ENCODE measurements at places on chromosomes 1 and 21.

DNA sequence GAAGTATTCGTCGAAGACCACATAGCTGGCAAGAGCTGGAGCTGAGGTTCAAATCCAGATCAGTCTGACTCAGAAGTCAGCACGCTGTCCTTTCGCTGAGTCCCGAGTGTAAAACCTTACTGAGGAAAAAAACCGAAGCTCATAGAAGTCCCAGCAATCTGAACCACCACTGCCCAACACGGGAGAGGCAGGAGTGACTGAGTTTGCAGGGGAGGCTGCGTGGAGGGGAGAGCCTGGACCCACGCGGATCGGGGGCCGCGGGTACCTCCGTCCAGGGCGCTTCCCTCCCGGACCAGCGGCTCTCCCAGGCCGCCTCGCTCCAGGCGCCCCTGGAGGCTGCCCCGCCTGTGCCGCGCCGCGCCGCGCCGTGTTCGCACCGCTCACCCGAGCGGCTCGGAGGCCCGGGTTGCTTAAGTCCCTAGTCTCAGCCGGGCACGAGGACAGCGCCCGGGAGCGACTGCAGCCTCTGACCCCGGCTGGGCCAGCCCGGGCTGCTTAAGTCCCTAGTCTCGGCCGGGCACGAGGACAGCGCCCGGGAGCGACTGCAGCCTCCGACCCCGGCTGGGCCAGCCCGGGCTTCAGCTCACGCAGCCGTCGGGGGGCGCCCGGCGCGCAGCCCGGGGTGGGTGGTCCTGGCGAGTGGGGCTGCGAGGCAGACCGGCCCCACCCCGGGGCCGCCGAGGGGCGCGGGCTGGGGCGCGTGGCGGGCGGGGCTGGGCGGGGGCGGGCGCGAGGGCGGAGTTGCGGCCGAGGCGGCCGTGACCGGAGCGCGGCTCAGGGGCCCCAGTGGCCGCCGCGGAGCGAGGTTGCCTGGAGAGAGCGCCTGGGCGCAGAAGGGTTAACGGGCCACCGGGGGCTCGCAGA lies at the start of gene ADAMTSL4:
Gene ADAMTSL4, plus strand, starts transcription at position 777 of the 864 bp plus-strand sequence. CDS start 2,881 bp downstream, outside the sequence.
- no peak for DNase-seq

DNA sequence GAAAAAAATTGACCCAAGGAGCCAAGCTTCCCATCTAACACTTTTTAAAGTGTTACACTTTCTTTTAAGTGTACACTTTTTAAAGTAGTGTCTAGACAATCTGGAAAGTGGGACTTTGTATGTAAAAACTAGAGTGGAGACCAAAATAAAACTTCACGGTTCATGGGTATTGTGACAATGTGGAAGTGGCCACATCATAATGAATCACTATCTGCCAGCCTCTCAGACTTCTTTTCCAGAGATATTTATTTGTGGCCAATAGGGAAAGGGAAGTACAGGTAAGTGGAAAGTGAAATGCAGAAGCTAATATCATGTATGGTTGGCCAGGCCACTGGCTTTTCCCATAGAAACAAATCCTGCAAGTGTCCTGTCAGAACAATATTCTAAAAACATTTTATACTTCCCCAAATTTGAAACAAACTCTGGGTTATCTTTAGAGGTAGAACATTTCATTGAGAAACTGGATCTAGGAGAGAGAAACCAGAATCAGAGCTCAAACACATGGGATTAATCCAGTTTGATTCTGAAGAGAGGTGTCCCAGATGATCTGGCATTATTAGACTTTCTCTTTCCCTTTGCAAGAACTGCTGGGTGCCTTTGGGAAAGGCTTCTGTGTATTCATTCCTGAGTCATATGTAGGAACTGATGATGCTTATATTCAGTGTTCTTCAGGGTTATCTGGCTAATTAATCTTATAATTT lies 2.0 kb downstream of the TNFSF18 start:
- no peak for DNase-seq

GRCh38 chr1:117250061-117250606 lies 39.4 kb upstream of the VTCN1 start:
- DNase-seq = no peak

DNA sequence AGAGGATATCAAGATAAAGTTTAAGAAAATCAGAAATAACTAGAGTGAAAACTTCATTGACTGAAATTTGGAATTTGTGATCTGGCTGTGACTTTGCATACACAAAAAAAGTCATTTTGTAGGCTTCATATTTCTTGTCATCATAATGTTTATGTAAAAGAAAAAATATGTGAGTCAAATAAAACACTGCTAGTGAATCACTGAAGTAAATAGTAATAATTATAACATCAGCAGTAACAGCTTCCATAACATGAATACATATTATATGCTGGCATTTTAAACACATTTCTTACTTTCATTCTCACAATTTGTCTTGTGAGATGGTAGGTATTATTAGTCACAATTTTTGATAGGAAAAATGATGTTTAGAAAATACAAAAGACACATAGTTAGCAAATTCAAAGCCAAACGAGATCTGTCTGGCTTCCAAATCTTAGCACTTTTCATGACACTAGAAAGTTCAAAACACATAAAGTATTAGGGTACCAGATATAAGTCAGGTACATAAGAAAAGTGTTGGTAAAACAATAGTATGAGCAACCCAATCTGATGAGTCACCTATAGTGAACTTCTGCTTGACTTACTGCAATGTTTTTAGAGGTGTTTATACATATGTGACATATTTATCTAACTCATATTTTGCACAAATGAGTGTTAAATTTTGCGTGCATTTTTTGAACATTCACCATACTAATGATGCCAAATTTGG lies 241.0 kb upstream of the SNX7 start:
- peak; percentile 18 for DNase-seq

DNA sequence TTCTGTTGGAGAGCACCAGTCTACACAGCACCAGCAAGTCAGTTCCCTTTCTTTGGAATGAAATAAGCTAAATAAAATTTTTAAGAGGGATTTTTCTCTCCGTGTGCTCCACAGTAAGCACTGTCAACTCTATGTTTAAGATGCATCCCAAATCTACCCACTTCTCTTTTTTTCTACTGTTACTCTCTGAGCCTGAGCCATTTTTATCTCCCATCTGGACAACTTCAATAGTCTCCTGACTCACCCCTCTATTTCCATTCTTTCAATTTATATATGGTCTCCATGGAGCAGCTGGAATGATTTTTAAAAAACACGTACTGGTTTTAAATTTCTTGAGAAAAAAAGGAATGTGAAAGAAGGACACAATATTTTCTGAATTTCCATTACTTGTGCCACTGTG lies 24.7 kb upstream of the CCT8 start:
- no peak for DNase-seq

GRCh38 chr1:2132222-2133038 lies 62.1 kb downstream of the FAAP20 start:
- DNase-seq = peak; percentile 86

DNA sequence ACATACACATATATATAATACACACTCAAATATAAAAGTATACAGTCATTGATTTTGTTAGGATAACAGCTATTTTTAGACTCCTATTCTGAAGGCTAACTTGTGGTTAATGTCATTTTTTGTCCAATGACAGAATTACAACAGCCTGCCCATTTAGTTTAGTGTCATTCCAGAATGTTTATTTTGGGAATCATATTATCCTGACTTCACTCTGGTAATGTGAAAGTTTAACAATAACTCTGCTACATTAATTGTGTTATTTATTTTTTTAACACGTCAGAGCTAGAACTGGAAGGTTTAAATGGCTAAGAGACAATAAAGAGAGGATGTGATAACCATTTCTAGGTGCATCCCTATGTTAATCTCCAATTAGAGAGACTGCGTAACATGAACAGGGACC lies 648.1 kb downstream of the USP25 start:
- DNase-seq = no peak

DNA sequence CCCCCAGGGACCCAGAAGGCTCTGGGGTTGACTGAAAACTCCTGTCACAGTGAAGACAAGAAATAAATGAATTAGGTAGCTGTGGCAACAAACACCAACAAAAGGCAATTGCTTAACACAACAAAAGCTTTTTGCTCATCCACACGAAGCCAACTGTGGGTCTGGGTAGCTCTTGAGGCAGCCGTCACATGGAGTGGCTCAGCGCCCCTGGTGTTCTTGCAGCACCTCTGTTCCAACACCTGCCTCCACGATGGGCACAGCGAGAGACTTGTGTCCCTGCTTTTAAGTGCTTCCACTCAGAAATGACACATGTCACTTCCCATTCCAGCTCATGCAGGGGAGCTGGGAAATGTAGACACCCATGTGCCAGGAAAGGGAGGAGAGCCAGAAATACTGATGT lies 364.5 kb upstream of the DUSP10 start:
- DNase-seq = no peak

DNA sequence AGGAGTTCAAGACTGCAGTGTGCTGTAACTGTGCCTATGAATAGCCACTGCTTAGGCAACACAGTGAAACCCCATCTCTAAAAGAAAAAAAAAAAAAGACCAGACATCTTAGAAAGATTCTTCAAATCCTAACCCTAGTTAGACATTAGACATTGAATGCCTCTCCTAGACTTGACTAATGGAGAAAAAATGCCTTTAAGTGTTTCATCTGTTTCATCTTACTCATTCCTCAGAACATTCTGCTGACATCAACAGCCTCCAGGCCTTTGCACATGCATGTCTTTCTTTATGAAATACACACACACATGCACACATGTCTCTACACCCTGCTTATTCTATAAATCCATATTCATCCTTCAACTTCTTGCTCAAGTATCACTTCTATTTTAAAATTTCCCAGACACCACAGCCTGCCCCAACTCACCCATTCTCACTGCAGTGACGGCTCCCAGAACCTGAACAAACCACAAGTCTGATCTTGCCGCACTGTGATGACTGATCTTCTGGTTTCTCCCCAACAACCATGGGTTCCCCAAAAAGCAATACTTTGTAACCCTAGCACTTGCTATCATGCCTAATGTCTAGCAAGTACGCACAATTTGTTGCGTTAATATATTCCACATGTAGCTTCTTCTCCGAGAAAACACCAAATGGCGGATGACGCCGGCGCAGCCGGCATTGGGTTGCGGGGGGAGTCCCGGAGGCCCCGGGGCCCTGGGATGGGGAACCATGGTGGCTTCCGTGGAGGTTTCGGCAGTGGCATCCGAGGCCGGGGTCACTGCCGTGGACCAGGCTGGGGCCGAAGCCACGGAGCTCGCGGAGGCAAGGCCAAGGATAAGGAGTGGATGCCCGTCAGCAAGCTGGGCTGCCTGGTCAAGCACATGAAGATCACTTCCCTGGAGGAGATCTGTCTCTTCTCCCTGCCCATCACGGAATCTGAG lies 37.4 kb downstream of the LRRC52 start:
- no peak for DNase-seq

DNA sequence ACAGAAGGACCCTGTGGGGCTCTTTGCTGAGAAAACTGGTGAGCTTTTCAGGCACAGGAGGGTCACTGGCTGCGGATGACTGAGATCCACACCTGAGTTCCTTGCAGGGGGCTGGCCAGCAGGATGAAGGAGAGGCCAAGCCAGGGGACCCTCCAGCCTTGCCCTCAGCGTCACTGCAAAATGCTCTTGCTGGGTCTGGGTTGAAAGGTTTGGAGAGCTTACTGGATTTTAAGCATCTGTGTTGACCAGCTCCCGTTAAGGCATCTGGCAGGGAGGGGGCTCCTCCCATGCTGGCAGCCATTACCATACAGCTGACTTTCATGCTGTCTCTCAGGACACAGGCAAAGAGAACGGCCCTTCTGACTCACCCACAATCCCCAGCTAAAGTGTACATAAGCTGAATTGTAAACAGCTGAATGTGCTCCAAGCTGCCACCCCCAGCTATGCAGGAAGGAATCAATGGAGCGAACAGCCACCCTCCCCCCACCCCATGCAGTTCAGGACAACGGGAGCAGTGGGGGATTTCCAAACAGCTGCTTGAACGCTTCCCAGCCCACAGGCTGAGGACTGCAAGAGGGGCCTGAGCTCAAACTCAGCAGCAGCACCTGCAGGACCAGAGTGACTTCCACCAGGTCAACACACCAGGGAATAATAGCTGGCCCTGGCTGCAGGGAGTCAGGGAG lies 21.3 kb upstream of the A3GALT2 start:
- peak; percentile 91 for DNase-seq

DNA sequence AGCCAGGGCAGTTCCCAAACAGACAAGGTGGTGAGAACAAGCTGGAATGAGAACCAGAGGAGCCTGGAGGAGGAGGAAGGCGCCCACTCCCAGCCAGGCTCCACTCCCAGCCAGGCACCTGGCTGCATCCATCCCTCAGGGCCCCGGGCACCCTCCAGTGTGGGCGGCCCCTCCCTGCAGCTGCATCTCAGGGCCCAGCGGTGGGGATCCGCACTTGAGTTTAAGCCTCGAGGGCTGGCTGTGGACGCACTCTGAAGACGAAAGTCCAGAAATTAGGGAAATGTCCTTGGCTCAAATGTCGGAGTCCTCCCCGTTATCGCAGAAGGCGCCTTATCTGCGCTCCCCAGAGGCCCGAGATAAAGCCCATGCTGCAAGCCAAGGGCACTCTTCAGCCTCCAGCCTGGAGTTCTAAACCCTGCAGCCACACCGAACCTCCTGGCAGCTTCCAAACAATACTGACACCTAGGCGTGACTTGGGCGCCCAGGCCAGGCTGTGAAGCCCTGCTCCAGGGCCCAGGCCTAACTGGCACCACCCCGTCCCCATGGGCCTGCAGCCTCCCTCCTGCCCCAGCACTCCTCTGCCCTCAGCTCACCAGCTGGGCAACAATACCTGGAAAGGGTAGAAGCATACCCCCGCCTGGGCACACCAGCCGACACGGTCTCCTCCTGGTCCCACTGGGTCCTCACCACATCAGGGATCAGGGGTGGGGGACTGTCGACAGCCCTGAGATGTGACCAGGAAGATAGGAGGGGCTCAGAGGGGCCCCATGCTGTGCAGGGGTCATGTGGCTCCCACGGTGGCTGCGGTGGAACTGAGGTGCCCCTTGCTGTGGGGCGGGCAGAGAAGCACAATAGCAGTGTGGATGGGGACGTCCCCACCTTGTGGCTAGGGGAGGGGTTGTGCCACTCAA lies 184.8 kb upstream of the VAMP3 start:
- no peak for DNase-seq

GRCh38 chr21:32726839-32727686 lies 750 bp downstream of the SYNJ1 start:
- no peak for DNase-seq

- DNase-seq = no peak
Measured at GRCh38 chr1:235928197-235928596, 61.5 kb upstream of the LYST start.

GRCh38 chr1:22241250-22241649 lies 98.4 kb upstream of the WNT4 start:
- DNase-seq = no peak

GRCh38 chr1:151881479-151881878 lies 27.8 kb downstream of the THEM4 start:
- DNase-seq = no peak

DNA sequence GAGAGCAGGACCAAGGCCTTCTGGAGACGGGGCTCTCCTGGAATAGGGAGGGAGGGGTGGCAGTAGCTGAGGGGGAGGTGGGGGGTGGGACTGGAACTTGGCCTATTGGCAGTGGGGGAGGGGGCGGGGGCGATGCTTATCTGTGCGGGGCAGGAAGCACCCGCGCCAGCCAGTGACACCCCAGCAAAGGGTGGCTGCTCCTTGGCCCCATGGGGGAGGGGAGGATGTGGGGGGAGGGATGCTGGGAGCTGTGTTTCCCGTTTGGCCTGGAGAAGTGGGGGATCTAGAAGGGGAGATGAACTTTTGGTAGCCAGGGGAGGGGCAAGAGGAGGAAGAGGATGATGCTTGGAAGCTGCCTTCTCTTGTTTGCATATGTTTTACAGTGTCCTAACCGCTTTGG lies 11.0 kb downstream of the ZBTB7B start:
- DNase-seq = no peak

GRCh38 chr1:155360051-155360450 lies 39.4 kb downstream of the RUSC1 start:
- DNase-seq = no peak

- no peak for DNase-seq
Measured at GRCh38 chr1:32500387-32501209, 35.7 kb downstream of the ZBTB8B start.

GRCh38 chr21:32056791-32057190 lies 184.0 kb downstream of the HUNK start:
- no peak for DNase-seq

All from HS-5 (cell line).